WERI-Rb-1 (cell line): ENCODE measurements at places on chromosomes 1 and 21.

- no peak for DNase-seq
Observed at GRCh38 chr21:35414056-35414455, 365.0 kb upstream of the RUNX1 start.

DNA sequence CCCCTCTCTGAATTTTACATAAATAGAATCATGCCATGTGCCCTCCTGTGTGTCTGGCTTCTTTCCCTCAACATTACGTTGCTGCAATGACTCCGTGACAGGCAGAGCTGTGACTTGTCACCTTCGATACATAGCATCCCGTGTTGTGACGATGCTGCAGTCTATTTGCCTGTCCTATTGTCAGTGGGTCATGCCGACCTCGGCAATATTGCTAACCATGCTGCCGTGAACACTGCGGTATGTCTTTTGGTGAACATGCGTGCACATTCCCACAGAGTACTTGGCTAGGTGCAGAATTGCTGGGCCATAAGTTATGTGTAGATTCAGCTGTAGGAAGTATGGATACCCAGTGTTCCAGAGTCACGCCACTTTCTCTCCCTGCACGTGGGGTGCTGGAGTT lies 36.3 kb upstream of the TTC34 start:
- DNase-seq, result no peak

DNA sequence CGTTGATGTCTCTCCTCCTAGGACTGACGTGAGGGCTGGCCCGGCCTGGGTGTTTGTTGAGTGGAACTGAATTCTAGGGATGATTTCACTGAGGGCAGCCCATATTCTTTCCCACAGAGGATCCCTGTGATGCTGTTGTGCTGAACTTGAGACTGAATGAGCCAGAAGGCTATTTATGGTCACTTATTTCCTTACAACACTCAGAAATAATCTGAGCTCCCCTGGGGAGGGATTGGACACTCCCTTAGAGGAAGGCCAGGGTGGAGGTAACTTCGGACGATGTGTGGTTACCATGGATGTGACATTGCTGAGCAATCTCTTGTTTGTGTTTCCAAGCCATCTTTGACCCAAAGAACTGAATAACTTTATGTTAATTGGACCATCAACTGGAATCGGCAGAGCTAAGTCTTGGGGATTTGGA lies 5.1 kb upstream of the TMCO4 start:
- DNase-seq, result no peak

DNA sequence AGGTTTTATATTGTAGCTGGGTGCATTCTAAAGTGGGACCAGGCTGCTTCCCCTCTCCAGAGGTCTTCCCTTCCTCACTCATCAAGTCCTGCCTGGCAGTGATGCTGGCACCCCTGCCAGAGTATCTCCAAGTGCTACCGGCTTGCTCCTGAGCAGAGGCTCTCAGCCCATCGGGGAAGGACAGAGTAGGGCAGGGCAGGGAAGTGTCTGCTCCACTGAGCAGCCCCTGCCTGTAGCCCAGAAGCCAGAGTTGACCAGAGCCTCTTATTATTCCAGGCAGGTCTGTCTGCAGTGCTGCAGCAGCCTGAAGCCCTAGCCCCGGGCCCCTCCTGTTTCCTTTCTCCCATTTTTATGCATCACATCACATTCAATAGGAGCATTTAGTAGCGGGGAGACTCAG lies 51.1 kb downstream of the ATP2B4 start:
- no peak for DNase-seq

- DNase-seq, result no peak
Observed at GRCh38 chr1:200802042-200802441, 63.3 kb downstream of the CAMSAP2 start.

DNA sequence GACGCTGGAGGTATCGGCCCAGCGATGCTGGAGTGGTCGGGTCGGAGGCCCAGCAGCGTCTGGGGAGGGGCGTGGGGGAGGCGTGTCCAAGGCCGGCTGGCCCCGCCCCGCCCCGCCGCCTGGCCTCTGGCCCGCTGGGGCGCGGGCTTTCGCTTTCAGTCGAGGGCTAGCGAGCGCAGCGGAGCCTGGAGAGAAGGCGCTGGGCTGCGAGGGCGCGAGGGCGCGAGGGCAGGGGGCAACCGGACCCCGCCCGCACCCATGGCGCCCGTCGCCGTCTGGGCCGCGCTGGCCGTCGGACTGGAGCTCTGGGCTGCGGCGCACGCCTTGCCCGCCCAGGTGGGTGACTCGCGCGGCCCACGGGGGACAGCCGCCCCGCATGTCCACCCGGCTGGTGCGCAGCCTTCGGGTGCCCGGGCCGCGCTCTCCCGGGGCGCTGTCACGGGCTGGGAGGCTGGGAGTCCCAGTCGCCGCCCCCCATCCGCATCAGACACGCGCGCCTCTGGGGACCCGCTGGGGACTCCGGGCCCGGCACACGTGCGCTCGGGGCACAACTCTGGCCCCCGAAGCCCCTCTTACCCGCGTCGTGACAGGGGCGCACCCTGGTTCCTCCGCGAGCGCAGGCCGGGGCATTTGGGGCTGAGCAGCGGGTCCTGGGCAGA lies at the start of gene TNFRSF1B:
Gene TNFRSF1B, plus strand, starts transcription at position 158 of the 659 bp plus-strand sequence. Its CDS starts 101 bp downstream, at position 259.
- DNase-seq, result peak; percentile 15

DNA sequence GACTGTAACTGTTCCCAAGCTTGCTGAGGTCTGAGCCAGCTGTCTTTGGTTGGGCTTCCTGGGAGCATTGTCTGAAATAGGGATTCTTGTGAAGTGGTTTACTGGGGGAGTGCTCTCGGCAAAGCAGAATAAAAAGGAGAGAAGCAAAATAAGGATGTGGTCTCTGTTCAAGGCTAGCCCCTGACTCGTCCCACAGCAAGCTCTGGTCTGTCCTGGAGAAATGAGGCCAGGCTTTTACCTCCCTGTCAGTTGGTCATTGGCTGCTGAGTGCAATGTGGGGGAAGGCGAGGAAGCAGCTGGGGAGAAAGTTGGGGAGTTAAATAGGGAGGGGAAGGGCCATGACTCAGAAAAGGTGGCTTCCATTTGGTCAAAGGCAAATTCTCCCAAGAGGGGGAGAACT lies 303.9 kb upstream of the DUSP10 start:
- DNase-seq, result no peak

- DNase-seq, result no peak
Observed at GRCh38 chr1:47629201-47629600, 191.4 kb downstream of the FOXD2 start.

DNA sequence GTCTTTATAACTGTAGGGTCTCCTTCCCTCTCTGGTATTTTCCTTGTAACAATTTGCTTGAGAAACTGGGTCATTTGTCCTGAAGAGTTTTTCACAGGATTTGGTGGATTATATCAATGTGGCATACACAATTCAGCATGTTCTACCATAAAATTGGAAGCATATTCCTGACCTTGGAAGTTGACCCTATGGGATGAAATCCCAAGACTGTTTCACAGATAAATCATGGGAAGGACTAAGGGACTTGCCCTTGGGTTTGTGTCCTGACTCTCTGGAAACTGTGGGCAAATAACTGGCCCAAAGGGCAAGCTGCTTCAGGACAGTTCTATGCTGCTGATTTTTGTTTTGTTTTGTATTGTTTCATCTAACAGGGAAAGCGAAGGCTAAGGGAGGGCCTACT lies 255.6 kb downstream of the TM2D1 start:
- no peak for DNase-seq

DNA sequence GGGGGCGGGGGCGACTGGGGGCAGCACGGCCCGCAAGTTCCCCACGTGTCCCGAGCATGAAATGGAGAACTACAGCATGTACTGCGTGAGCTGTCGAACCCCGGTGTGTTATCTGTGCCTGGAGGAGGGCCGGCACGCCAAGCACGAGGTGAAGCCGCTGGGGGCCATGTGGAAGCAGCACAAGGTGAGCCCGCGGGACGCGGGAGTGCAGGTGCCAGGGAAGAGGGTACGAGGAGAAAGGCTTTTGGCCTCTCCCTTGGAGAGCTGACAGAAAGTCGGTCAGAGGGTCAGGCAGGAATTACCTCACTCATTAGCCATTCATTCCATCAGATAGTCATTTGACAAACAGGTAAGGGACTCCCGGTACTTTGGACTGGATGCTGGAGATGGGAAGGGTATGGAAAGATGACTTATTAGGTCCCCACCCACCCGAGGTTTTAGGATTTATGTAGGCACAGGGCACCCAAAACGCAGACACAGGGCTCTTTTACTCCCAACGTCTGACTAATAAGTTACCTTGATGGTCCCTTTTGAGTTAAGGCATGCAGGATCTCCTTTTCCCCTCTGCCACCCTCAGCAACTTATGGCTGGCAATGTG lies 2.1 kb downstream of the TRIM67 start:
- DNase-seq, result no peak

DNA sequence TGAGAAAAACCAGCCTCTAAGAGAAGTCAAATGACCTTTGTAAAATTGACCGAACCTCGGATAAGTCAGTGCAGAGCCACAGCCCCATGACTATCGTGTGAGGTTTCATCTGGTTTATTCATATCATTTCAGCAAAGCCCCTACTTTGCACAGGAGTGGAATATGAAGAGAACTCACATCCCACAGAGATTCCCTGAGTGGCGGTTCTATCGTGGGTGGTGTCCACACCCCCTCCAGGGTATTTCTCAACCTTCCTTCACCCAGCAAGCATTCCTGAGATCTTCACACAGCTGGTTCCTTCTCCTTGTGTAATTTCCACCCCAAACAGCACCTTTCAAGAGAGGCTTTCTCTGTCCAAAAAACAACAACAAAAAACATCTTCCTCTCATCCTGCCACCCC lies 47.5 kb downstream of the EVA1C start:
- DNase-seq, result no peak

GRCh38 chr1:92990828-92991227 lies 29.6 kb upstream of the DIPK1A start:
- DNase-seq, result no peak

GRCh38 chr1:208004851-208005250 lies 93.9 kb upstream of the CD34 start:
- no peak for DNase-seq

GRCh38 chr1:157288996-157289395 lies 150.8 kb upstream of the ETV3 start:
- DNase-seq, result no peak

GRCh38 chr1:94481473-94481933 lies 60.1 kb downstream of the F3 start:
- peak; percentile 29 for DNase-seq

GRCh38 chr1:155134322-155134721 lies 1.3 kb upstream of the SLC50A1 start:
- DNase-seq, result no peak

DNA sequence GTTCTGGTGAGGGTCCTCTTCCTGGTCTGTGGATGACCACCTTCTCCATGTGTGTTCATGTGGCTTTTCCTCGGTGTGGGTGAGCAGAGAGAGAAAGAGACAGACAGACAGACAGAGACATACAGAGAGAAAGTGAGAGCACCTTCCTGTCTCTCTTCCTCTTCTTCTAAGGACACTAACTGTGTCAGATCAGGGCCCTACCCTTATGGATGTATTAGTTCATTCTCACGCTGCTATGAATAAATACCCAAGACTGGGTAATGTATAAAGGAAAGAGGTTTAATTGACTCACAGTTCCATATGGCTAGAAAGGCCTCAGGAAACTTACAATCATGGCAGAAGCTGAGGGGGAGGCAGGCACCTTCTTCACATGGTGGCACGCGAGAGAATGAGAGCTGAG lies 131.5 kb upstream of the ZNF648 start:
- DNase-seq, result no peak

- DNase-seq, result no peak
Observed at GRCh38 chr1:46802901-46803574, 4.2 kb downstream of the CYP4B1 start.

DNA sequence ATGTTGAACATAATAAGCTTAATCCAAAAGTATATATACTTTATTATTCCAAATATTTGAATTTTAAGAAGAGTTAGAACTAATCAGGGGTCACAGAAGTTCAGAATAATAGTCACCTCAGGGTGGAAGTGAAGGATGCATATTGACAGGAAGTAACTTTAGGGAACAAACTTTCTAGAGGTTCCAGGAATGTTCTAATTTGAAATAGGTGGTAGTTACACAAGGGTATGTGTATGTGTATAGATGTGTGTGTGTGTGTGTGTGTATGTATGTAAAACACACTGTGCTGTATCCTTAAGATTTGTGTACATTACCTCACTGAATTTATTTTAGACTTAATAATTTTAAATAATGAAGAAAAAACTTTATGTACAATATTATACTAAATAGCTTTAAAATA lies 110.4 kb downstream of the ACBD6 start:
- no peak for DNase-seq

- no peak for DNase-seq
Observed at GRCh38 chr1:2014741-2015735, 4.1 kb upstream of the GABRD start.

- no peak for DNase-seq
Observed at GRCh38 chr21:41605178-41605933, 97.4 kb upstream of the TMPRSS2 start.

DNA sequence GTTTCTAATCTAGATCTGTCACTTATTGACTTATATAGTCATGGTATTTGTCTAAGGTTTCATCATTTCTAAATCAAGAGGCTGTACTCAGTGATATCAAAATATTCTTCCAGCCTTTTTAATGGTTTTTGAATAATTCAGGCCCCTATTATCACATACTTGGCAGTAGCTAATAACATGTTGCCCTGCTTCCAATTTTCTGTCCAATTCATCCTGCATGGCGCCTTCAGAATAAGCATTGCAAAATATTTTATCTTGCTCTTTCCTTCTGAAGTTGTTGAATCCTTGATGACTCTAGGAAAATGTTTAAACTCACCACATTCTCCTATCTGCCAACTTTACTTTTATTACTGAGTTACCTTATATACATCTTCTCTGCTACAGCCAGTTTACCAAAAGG lies 517.2 kb upstream of the B3GALT2 start:
- no peak for DNase-seq

DNA sequence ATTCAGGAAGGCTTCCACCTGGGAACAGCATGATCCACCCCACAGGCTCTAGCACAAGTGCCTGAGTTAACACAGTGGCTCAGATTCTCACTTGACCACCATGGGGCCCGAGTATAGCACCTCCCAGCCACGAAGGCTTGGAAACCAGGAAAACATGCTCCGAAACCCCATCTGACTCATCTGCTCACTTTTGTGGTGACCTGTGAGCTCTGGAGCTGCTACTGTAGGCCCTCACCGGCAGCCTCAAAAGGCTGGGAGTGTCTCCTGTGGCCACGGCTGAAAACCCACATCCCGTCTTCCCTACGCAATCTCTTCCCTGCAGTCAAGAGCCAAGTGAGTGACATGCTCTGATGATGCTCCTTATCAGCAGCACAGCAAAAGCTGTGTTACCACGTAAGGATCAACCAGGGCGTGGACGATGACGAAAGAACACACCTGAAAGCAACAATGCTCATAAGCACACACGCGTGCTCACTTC lies 81.4 kb downstream of the TGFBR3 start:
- no peak for DNase-seq

DNA sequence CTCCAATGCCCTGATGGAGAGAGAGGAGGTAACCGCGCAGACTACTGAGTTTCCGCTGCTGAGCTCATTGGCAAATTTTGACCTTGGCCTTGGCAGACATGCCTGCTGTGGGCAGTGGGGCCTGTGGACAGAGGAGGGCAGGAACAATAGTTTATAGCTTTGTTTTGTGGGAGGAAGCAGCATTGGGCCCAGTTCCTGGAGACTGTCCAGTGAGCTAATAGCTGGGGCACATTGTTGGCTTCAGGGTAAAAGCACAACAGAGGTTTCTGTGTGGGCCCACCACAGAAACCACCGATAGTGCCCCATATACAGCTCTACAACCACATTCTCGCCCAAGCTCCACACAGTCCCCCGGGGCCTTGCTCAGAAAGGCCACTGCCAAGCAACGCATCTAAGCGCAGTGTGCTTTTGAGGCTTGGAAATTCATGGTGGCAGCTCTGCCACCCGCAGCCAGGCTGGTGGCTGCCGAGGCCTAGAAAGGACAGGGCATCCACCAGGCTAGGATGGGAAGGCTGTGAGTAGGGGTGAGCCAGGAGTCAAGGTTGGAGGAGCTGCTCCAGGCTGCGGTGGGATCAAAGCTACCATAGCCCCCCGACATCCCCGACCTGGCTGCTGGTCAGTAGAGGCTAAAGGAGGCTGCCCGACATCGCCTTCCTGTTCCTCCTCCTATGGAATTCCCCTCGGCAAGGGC lies 43.2 kb downstream of the NEK2 start:
- no peak for DNase-seq
